ENCODE measurements at places on chromosomes 12 and 14.

DNA sequence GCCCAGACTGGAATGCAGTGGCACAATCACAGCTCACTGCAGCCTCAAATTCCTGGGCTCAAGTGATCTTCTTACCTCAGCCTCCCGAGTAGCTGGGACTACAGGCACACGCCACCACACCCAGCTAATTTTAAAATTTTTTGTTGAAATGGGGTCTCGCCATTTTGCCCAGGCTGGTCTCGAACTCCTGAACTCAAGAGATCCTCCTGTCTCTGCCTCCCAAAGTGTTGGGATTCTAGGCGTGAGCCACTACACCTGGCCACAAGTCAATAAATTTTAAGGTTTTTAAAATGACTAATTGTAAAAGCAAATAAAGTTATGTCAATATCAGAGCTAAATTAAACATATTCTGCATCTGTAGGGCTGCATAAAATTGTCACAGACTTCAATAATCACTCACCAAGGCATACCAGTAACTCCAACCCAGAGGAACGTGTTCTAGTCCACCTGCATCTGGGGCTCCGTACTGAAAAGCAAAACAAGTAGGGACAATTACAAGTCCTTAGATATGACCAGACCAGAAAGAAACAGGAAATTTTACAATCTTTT is 13.9 kb downstream of the GNS start:
- H3K36me3 ChIP-seq = peaks cover 16% of the 10 kb centered on the region
- H3K4me1 ChIP-seq = peaks cover 21% of the 10 kb centered on the region
- H3K4me3 ChIP-seq = no peak overlapping the region
- no peak overlapping the region for H3K27ac ChIP-seq

DNA sequence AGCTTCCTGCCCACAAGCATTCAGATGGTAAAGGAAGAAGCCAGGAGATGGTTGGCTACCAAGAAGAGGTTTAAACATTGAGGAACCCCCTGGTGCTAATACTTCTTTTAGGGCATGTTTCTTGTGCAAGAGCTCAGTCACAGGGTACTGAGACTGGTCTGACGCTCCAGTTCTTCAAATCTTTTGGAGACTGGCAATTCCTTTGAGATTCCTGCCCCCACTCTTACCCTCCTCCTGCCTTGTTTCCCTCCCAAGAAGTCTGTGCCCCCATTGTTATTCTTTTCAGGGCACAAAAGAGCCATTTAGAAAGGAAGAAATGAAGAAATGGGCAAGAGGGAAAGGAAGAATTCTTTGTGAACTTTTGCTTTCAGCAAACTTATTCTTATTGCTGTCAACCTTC is 11.8 kb downstream of the A2ML1 start:
- no peak overlapping the region for H3K4me3 ChIP-seq
- no peaks in the 10 kb centered on the region for H3K4me1 ChIP-seq
- no peak for DNase-seq
- H3K27ac ChIP-seq = no peak overlapping the region
- no peaks in the 10 kb centered on the region for H3K27me3 ChIP-seq

DNA sequence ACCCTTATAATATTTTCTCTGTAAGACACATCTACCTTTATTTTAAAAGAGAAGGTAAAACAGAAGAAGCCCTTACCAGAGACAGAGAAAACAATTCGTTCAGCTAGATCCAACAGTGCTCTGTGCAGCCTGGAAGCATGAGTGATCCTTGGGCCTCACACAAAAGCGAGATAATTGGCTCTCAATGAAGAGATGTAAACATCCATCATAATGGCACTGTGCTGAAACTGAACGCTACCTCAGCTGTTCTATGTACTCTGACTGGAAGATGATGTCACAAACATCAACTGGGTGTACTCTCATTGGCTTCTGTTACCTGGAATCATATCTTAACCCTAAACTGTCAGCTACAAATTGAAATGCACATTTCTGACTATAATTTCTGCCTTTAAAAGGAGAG is at the start of gene MGAT4C:
Gene MGAT4C, minus strand, starts transcription at position 229 of the 400 bp plus-strand sequence.
- no peaks in the 10 kb centered on the region for H3K4me1 ChIP-seq
- H3K4me3 ChIP-seq = no peak within 1 kb of the TSS
- no peak for DNase-seq
- H3K27ac ChIP-seq = no peak within 1 kb of the TSS
- H3K36me3 ChIP-seq = no peaks in the 10 kb centered on the region

DNA sequence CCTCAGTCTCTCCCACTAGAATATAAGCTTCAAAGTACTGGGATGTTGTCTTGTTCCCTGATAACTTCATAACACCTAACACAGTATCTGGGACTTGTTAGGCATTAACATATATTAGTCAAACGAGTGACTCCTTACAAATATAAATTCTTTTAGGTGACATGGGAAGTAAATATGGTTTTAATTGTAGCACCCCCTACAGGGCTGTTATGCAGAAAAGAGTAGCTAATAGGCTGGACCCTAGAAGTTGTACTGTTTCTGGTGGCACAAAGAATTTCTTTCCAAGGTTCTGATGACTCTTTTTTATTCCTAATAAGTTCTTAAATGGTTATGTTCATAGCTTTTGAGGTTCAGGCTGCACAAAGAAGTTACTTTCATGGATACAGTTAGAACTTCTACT is 29.8 kb downstream of the GPATCH2L start:
- no peak overlapping the region for H3K4me3 ChIP-seq
- H3K4me1 ChIP-seq = no peaks in the 10 kb centered on the region
- no peaks in the 10 kb centered on the region for H3K27me3 ChIP-seq
- peak; percentile 34 for DNase-seq
